GM12865 (cell line): ENCODE measurements at places on chromosomes 12 and 14.
A peak's percentile ranks its signal among the peaks of the same experiment; 100 is the strongest.

DNA sequence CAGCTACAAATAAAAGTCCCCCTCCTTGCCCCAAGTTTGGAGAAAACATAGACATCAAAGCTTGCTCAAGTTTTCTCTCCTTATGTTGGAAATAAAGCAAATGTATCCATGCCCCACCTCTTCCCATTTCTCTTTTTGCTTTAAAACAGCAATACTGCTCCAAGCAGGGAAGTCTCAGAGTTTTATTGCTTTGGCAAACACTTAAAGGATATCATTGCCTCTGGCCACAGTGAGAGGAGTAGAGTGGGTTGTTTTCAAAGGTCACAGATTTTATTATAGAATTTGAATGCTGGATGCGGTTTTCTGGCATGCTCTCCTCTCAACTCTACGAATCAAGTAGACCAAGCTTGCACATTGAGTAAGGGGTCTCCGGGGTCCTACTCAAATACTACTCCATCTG is 149.7 kb downstream of the TTC7B start:
- no peak for DNase-seq

DNA sequence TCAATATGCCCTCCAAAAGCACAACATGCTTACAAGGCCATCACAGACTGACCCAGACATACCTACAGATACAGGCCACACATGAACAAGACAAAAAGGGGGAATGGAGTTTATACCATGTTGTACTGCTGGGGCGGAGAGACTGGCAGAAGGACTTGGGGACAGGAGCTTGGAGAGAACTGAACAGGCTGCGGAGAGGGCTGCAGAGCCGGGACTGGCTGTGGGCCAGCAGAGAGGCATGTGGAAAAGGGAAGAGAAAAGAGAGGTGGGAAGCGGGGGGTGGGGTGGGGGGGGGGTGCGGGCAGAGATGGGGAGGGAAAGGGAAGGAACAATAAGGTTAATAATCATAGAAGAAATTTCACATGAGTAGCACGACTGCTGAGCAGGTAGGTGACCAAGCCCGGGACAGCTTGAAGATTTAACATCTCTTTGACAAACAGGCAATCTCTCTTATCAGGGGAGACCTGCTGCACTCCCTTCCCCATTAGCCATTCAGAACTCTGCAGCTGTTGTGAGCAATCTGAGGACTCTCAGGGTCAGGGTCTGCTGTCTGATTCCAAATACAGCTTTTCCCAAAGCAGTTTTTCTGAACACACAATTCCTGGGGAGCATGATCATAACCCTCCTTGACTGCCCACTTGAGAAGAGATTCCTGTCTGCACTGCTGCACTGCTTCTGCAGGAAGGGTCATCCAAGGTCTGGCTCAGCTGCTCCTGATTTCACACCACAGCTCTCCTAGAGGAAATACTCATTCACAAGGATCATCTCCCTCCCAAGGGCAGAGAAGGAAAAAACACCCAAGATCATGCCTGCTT is 21.6 kb upstream of the STAC3 start:
- no peak for DNase-seq

- DNase-seq, result peak; percentile 33
Measured at GRCh38 chr12:7716381-7716780, 5.1 kb downstream of the DPPA3 start.

DNA sequence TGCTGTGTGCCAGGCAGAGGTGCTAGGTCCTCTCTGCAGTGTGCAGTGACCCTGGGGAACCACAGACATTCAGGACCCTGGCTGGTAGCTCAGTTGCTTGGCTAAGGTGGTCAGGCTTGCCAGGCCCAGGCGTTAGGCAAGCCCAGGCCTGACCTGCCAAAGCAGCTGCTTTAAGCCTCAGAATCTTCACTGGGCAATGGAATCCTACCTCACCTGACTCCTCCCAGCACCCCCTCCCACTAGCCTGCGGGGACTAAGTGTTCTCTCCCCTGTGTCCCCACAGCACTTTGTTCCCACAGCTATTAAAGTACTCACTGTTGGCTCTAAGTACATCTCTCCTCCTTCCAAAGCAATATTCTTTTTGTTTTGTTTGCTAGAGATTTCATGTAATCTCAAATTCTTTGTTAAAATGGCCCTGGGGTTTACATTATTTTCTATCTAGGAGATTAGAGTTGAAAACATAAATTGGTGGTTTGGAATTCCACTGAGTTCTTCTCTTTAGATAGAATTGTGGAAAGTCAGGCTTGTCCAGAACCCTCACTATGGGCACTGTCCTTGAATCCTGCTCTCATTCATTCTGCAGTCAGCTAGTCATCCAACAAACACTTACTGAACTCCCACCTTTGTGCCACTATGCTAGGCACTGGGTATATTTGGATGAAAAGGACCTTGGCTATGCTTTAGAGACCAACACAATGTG is 44.4 kb downstream of the DGLUCY start:
- no peak for DNase-seq

DNA sequence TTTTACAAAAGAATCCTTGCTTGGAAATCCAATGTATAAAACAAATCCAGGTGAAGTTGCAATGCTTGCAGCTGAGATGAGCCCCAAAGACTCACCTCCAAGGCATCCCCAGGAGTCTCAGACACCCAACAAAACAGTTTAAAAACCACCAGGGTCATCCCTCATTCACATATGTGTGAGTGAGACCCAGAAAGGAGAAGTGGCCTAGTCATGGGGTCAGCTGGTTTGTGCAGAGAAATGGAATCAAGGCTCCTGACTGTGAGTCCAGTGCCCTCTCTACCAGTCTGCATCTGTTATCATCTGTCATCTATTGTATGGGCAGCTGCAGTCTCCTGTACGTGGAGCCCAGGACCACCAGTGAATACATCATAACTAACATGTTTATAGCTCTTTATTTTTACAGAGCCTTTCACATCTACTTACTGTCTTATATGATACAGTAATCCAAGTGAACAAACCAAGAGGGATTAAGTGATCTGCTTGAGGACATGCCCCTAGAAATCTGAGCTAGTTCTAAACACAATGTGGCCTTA is 27.1 kb downstream of the PLEKHG7 start:
- DNase-seq, result no peak

DNA sequence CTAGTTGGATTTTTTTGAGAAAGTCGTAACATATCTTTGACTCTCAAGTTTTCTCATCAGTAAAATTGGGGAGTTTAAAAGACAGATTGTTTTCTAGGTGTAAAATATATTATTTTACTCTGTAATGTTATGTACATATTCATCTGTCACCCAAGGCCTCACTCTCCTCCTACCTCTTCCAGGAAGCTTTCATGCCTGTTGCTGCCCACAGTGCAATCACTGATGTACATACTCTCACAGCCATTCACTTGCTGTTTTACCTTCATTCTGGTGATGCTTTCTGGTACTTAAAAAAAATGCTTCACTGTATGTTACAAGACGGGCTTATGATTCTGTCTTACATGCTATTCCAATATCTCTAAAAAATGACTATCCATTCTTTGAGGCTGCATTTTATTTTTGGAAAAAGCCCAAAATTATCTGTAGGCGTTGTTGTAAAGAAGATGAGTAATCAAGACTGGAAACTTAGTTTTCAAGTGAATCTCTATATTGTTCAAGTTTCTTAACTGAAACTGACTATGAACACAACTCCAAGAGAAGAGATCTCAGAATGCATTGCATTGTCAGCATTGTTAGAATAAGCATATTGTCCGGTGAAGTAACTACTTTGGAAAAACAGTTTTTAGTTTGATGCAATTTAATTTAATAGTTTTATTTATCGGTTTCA is 82.5 kb downstream of the LMO3 start:
- DNase-seq, result no peak

- no peak for DNase-seq
Measured at GRCh38 chr14:61089126-61089750, 108.2 kb downstream of the SLC38A6 start.

- no peak for DNase-seq
Measured at GRCh38 chr14:23045419-23046357, 3.7 kb downstream of the PSMB11 start.

- DNase-seq, result no peak
Measured at GRCh38 chr12:40586823-40587222, 105.4 kb upstream of the CNTN1 start.

- no peak for DNase-seq
Measured at GRCh38 chr12:131003716-131004045, 50.0 kb downstream of the ADGRD1 start.
